ENCODE measurements at places on chromosomes 2 and 18.

GRCh38 chr18:68796936-68797690, 767 bp upstream of the CCDC102B start:
- H3K27ac ChIP-seq: no peak overlapping the region
- no peak for DNase-seq
- no peaks in the 10 kb centered on the region for H3K4me1 ChIP-seq
- no peak overlapping the region for H3K4me3 ChIP-seq
- H3K27me3 ChIP-seq: no peaks in the 10 kb centered on the region

DNA sequence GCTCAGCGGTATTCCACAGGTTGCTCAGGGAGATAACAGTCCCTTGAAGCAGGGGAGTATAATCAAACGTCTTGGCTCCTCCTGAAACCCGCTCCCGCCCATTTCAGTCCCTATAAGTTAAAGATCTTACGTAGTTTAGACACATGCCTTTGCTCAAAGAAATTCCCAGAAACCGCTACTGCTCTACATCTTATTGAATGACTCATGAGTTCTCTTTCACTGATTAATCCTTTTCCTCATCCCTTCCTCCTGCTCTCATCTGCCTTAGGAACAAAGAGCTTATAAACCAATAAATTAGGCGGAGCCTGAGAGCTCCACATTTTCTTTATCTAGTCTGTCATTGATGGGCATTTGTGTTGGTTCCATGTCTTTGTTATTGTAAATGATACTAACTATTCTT, 4.2 kb upstream of the SERPINB4 start:
- H3K27me3 ChIP-seq: peaks cover 11% of the 10 kb centered on the region
- DNase-seq: no peak
- H3K36me3 ChIP-seq: no peaks in the 10 kb centered on the region

DNA sequence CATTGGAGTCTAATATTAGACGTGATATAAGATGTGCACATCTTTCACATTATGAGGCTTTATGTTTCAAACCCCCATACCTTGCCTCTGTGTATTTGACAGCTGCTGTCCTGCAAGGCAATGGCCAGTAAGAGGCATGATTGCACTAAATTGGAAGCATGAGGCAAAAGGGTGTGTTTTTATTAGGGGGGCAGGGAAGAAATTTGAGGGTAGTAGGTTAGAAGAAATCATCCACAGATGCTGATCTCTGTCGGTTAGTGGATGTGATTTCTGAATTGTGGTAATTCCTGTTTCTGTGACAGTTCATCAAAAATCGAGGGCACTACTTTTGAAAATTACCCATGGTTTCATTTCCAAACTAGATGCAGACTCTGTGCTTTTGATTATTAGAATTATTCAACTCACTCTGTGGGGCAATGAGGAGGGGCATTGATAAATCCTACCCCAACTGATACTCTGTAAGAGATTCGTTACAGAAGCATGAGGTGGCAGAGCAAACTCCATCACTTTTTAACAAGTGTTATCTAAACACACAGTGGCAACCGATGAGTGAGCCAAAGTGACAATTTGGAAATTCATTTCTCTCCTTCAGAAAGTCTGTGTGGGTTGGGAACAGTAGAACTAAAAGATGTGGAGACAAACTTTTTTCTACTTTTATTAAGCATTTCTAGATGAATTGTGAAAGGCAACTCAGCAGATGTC, 453.0 kb downstream of the ARHGAP15 start:
- no peak overlapping the region for H3K27ac ChIP-seq
- H3K27me3 ChIP-seq: peaks cover 18% of the 10 kb centered on the region
- H3K36me3 ChIP-seq: peaks cover 5% of the 10 kb centered on the region
- no peak overlapping the region for H3K4me3 ChIP-seq
- peaks cover 10% of the 10 kb centered on the region for H3K4me1 ChIP-seq

GRCh38 chr18:79944746-79945117, 6.7 kb downstream of the SLC66A2 start:
- H3K27ac ChIP-seq: no peak overlapping the region
- H3K36me3 ChIP-seq: peaks cover 15% of the 10 kb centered on the region
- DNase-seq: peak; percentile 49
- H3K4me1 ChIP-seq: peaks cover 25% of the 10 kb centered on the region
- H3K27me3 ChIP-seq: no peaks in the 10 kb centered on the region
- no peak overlapping the region for H3K4me3 ChIP-seq

DNA sequence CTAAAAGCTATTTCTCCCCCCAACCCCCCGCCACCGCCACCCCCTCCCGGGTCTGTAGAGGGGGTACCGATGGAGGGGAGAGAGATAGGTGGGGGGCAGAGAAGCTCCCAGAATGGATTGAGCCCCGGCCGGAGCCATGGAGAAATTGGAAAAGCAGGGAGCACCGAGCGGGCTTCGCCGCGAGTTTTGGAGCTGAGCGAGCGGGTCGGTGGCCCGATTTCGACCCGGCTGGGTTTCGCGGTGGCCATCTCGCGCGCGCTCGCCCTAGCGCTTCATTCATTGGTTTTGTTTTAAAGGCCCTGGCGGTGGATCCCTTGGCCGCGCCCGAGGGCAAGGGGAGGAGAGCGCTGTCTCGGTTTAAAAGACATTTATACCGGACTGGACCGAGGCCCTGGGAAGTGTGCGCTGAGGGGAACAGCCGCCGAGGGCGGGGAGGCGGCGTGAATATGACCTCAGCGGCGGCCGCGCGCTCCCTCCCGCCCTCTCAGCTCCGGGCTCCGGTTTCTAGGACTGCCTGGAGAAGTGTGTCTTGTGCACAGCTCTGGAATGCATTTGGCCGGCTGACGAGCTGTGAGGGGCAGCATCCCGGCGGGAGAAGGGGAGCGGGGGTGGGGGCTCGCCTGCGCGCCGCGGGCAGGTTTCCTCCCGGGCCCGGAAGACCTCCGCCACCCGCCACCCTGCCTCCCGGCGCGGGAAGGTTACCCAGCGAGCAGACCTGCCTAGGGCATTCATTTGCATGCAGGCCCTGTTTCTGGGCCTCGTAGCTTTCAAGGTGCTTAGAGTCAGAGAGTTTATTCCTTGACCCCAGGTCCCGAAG, 1.7 kb upstream of the SMAD7 start:
- DNase-seq: peak; percentile 85
- peaks cover 9% of the 10 kb centered on the region for H3K36me3 ChIP-seq
- H3K4me1 ChIP-seq: peaks cover 33% of the 10 kb centered on the region
- H3K27ac ChIP-seq: peak overlapping the region; percentile 94
- peak overlapping the region; percentile 91 for H3K4me3 ChIP-seq

GRCh38 chr2:178193823-178194599, at the start of gene OSBPL6:
Gene OSBPL6, plus strand, starts transcription at chr2:178194512. Its CDS starts 111,673 bp downstream, at chr2:178306185.
- H3K27me3 ChIP-seq: peaks cover 57% of the 10 kb centered on the region
- no peaks in the 10 kb centered on the region for H3K36me3 ChIP-seq
- peak within 1 kb of the TSS; percentile 88 for H3K27ac ChIP-seq

GRCh38 chr2:100339823-100340222, 17.5 kb upstream of the LONRF2 start:
- H3K27me3 ChIP-seq: peaks cover 17% of the 10 kb centered on the region
- no peak overlapping the region for H3K27ac ChIP-seq
- H3K36me3 ChIP-seq: no peaks in the 10 kb centered on the region
- no peak overlapping the region for H3K4me3 ChIP-seq

DNA sequence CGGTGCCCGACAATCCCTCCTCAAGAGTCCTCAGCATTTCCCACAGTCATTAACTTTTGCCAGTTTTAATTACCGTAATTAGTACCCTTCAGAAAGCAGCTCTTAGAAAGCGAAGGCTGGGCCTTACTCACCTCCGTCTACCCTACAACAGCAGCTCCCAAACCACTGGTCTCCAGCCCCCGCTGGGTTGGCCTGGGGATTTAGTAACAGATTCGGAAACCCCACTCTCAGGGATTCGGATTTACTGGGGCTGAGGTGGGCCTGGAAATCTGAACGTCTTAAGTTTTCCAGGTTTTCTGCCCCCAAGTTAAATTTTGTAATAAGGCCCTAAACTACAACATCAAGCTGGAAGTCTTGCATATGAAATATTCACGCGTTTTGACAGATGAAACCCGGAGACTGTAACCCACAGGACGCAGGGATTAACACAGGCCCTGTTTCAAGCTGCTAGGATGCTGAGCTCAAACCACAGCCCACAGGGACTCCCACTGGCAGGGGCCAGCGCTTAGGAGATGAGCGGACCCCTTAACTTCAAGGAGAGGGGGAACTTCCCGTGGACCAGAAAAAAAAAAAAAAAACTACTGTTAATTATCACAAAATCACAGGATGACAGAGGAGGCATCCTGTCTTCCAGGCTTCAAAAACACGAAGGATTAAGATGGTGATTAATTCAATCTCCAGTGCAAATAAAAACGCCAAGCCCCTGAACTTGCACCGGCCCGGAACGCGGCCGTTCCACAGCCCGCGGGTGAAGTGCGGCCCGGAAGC, 985 bp downstream of the ILKAP start:
- no peaks in the 10 kb centered on the region for H3K27me3 ChIP-seq
- DNase-seq: no peak
- peak overlapping the region; percentile 87 for H3K27ac ChIP-seq
- H3K4me3 ChIP-seq: peak overlapping the region; percentile 93
- peaks cover 17% of the 10 kb centered on the region for H3K36me3 ChIP-seq

- no peak for DNase-seq
- no peaks in the 10 kb centered on the region for H3K36me3 ChIP-seq
- no peak overlapping the region for H3K4me3 ChIP-seq
- H3K27ac ChIP-seq: no peak overlapping the region
- H3K4me1 ChIP-seq: no peaks in the 10 kb centered on the region
Measured at GRCh38 chr2:211077216-211077767, 520.9 kb downstream of the CPS1 start.

- no peak overlapping the region for H3K4me3 ChIP-seq
- DNase-seq: no peak
- H3K27me3 ChIP-seq: peaks cover 6% of the 10 kb centered on the region
- H3K27ac ChIP-seq: no peak overlapping the region
- no peaks in the 10 kb centered on the region for H3K36me3 ChIP-seq
- H3K4me1 ChIP-seq: no peaks in the 10 kb centered on the region
Measured at GRCh38 chr2:154280543-154280942, 408.8 kb downstream of the GALNT13 start.
